NCI-H1417 treated with DMSO at 0.1 percent for 48 hours (cell line): ENCODE measurements at places on chromosomes 1 and 21.

DNA sequence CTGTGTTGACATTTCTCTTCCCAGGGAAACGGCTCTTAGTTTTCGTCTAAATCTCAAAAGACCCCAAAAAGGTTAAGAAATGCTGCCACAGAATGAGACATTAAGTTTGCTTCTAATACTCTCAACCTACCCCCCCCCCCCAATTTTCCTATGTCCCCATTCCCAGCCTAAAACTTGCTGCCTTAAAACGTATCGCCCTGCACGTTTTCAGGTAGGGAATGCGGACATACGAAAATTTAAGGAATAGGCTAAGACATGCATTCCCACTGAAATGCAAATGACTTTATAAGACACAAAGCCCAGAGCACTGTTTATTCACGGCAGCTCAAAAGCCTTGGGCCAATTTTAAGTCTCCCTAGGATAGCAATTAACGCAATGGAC, 45.4 kb downstream of the GFI1 start:
- DNase-seq, result no peak

GRCh38 chr21:29888437-29888836, 51.4 kb downstream of the GRIK1 start:
- no peak for DNase-seq

- DNase-seq, result no peak
These were observed 137.2 kb downstream of the DHRS3 start for GRCh38 chr1:12480748-12481362.

- DNase-seq, result no peak
These were observed 5.8 kb upstream of the ITGB2 start for GRCh38 chr21:44926331-44927101.

DNA sequence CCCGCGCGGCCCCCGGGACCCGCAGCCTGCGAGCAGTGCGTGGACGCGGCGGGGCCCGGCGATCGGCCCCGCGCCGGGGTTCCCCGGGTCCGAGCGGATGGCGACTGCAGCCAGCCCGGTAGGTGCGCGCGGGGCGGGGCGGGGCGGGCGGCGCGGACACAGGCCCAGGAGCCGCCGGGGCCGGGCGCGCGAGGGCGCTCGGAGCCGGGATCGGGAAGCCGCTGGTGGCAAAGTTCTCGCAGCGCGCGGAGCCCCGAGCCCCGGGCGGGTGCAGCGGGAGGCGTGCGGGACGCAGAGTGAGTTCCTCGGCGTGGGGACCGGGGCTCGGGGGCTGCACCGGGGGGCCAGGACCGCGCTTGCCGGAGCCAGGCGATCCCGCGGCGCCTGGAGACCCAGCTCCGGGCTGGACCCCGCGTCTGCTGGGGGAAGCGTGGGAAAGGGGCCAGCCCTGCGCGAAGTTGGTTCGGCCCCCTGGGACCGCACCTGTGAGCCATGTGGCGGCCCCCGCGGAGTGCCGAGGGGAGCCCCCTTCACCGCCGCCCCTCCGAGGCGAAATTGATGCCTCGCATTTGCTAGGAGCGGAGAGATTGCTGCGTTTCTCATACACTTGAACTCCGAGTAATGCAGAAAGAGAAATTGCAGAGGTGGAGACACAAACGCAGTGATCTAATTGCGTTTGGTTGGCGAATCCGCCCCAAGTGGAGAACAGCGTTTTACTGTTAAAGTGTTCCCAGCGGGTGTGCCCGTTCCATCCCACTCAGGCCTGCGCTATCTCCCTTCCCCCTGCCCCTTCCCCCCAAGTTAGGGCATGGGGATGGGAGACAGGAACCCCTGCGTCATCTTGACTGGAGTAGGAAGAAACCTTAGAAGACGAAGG, 228.9 kb upstream of the TMEM51 start:
- DNase-seq, result no peak

DNA sequence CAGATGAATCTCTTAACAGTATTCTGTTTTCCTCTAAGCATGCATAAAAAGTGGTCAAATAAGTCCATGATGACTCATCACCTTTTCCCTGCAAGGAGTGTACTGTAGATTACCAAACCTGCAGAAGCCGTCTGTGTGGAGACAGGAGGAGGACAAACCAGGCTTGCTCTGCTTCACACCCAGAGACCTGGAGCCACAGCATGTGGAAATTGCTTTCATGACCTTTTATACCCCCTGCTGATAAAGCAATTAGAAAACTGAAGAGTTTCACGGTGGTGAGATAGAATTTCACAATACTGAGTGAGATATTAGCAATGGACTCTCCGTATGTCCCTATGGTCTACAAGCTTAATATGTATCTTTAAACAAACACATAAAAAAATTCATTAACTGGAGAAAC, 9.4 kb downstream of the CORT start:
- no peak for DNase-seq

DNA sequence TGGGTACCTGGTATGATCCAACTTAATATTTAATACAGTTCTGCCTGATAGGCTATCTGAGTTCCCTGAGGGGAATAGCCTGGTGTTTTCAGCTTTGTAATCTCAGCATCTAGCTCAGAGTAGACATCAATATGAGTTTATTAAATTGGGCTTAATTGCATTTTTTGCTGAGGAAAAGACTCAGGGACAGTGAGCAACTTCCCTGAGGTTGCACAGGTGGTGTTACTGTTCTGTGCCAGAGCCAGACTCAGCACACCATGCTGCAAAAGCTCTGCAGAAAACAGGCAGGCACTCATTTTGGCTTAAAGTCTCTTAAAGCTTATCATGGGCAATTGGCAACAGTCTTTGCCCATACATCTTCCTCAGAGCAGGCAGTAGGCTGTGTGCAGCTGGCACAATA, 90.5 kb upstream of the JUN start:
- no peak for DNase-seq

DNA sequence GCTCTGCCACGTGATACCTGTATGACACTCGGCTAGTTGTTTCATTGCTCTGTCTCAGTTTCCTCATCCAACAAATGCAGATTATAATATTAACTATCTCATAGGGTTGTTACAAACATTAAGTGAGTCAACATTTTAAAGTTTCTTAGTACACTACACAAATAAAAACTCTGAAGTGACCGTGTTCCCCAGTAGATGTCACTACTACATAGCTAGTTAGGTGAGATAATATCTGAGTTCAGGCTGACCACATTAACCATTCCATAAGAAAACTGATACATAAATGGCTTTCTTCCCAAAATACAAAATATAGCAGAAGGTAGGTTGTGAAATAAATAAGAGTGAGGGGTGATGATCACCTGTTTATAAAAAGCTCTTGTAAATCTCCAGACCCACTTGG, 214.1 kb downstream of the NUF2 start:
- DNase-seq, result no peak

- no peak for DNase-seq
These were observed 386.8 kb downstream of the KCNH1 start for GRCh38 chr1:210747112-210747511.

DNA sequence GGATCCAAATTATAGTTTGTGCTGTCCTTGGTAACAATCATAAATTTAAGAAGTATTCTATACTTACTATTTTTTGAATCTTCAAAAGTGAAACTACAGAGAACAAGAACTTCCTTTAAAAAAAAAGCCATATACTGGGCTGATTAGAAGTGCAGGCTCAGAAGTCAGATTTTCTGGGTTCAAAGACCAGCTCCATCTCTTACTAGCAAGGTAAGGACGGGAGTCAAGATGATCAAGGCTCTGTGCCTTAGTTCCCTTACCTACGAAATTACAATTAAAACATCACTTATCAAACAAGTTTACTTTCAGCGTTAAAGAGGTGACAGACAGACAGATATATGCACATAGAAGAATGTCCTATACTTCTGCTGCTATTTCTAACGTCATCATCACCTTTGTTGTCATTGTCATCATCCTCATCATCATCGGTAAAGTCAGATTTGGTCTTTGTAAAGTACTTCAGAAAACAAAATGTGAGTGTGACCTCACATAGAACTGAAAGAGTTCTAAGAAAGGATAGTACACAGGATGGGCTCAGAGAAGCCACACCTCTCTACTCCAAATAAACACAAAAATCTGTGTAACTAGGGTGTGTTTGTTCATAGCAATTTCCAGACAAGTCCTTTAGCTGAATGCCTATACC, 178.7 kb downstream of the VAV3 start:
- no peak for DNase-seq
